IMR-90 (cell line): ENCODE measurements at places on chromosomes 3 and 15.
A peak's percentile ranks its signal among the peaks of the same experiment; 100 is the strongest.

DNA sequence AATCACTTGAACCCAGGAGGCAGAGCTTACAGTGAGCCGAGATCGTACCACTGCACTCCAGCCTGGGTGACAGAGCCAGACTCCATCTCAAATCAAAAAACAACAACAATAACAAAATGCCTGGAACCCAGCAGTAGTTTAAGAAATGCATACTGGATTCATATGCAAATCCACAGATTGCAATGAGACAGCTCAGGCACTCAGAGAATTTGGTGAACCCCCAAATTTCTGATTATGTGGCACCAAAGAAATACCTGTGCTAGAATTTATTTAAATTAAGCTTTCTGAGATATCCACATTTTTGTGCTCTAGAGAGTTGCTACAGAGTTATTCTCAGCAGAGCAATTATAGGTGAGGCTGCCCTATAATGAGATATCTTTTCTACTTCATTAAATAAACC is 29.7 kb downstream of the SPATA16 start:
- DNase-seq = no peak

DNA sequence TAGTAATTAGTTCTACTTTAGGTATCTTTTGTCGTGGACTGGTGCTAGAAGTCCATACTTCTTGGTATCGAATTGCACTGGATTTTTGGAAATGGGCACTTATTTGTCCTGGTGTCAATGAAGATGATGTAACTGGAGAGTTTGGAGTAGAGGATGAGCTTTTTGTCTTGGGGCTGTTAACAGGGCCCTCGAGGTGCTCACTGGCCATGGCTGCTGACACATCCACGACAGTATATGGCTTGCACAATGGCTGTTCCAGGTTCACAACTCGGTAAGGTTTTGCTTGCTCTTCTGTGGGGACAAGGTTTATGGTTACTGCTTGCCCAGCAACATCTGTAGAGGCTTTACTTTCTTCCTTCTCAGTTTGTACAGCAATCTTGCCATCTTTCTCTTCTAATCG is 109.4 kb upstream of the TSPAN3 start:
- DNase-seq = no peak

DNA sequence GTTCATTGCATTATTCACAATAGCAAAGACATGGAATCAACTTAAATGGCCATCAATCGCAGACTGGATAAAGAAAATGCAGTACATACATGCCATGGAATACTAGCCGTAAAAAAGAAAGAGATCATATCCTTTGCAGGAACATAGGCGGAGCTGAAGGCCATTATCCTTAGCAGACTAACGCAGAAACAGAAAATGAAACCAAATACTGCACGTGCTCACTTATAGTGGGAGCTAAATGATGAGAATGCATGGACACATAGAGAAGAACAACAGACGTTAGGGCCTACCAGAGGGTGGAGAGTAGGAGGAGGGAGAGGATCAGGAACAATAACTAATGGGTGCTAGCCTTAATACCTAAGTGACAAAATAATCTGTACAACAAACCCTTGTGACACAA is 57.9 kb downstream of the RASA2 start:
- DNase-seq = no peak

DNA sequence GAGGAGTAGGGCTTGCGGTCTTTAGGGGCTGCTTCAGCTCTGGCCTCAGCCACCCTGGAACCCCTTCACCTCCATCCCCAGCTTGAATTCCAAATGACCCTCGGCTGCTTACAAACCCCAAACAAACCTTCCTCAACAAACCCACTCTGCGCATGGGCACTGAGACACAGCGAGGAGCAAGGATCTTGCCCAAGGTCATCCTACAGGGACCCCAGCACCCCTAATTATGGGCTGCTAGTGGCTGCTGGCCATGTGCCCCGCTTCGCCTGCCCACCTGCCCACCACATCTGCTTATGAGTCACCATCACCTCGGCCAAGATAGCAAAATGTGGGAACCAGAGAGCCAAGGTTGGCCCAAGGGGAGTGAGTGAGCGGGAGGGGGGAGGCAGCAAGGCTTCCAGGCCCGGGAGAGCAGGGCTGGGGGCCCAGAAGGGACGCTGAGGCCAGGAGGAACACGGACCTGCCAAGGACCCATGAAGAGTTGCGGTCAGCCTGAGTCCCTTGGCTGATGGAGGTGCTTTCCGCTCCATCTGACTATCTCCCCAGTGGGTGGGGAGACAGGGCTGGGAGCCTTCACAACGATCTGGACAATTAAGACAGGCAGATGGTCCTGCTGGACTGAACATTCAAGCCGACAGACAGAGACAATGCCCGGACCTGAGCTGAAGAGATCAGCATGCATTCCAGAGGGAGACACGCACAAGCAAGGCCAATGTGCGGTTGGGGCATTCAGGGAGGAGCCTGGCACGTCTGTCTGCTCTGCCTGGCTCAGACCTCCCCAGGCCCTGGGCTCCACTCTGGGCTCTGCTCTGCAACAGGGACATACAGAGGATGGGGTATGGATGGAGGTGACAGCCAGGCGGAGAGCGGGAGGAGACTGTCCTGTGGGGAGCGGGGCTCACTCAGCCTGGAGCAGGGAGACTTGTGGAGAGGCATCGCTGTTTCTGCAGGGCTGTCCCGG is 10.8 kb upstream of the GRIP2 start:
- peak; percentile 5 for DNase-seq

GRCh38 chr3:124178531-124178930 is 186.6 kb upstream of the ROPN1 start:
- DNase-seq = peak; percentile 33
